Activated effector memory CD4-positive, alpha-beta T cell treated with Interleukin-2 at 50 U/mL for 16 hours (primary cell): ENCODE measurements at places on chromosomes 4 and X.

- no peak for DNase-seq
These were observed 97.3 kb upstream of the DDX3X start for GRCh38 chrX:41236629-41237028.

GRCh38 chrX:39576041-39576872 lies 521.5 kb downstream of the BCOR start:
- no peak for DNase-seq

DNA sequence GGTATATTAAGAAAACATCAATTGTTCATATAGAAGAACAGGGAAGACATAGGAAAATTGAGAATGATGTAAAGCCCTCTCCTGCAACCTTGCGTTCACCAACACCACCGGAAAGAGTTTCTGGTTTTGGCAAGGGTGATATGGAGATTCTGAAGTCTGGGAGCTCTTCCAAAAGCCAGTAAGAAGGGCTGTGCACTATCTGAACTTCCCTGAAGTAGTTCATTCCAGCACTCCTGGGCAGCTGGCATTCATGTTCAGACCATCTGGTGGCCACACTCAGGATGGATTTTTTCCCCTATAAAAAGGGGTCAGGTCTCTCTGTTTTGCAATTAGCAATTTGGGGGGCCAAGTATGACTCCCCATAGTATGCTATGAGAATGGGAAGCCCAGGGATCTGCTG lies 15.4 kb upstream of the TLR2 start:
- no peak for DNase-seq

DNA sequence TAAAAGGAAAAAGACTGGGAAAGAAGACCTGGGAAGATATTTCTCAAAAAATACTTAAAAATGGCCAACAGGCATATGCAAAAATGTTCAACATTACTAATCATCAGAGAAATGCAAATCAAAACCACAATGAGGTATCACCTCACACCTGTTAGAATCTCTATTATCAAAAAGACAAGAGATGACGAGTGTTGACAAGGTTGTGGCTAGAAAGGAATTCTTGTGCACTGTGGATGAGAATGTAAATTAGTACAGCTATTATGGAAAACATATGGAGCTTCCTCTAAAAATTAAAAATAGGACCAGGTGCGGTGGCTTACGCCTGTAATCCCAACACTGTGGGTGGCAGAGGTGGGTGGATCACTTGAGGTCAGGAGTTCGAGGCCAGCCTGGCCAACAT lies 50.0 kb downstream of the C4orf46 start:
- no peak for DNase-seq

DNA sequence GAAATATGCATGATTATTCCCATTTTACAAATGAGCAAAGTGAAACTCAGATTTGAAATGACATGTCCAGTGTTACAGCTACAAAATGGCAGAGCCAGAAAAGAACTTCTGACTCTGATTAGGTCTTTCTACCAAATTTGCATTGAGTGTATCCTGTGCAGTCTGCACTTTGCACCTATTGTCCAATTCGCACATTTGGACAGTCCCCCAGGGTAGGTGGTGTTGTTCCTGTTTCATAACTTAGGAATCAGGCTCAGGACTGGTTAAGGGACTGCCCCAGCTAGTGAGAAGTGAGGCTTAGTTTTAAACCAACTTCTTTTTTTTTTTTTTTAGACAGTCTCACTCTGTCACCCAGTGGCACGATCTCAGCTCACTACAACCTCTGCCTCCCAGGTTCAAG lies 137.9 kb upstream of the NALF2 start:
- no peak for DNase-seq

DNA sequence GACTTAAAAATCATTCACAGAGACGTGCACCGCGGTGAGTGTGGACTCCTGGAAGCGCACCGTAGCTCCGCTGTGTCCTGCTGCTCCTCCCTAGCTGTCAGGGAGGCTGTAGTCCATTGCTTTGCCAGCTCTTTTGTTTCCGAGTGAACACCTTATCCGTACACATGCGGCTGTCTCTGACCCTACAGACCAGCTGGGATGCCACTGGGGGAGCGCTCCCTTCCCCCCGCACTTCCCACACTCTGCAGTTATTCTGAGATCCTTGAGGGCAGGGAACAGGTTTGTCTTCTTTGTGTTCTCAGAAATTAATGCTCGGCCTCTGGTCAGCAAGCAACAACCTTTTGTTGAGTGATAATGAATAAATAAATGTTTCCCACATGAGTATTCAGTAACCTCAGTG lies 33.7 kb upstream of the MSANTD1 start:
- no peak for DNase-seq

GRCh38 chrX:118348186-118348810 lies 2.4 kb downstream of the WDR44 start:
- no peak for DNase-seq

DNA sequence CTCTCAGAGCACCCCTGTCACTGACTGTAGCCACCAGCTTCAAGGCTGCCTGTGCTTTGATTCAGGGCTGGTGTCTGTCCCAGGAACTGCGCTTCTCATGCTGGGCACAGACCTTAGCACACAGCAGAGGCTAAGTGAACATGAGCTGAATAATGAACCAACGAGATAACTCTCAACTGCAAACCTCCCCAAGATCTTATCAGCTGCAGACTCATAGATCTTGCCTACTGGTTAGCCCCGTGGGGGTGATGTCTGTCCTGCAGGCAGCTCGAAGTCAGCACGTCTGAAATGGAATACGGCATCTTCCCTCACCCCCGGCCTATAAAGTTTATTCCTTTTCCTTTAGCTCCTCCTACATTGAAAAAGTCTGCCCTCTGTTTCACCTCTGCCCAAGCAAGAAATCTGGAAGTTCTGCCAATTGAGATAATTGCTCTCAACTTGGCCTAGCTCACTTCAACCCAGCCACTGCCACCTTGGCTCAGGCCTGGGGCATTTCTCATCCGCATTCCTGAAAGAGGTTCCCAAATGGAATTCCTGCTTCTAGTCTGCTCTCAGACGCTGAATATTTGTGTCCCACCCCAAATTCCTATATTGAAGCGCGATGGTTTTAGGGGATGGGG lies 73.7 kb downstream of the GATB start:
- no peak for DNase-seq

- no peak for DNase-seq
These were observed 26.5 kb downstream of the HS3ST1 start for GRCh38 chr4:11402192-11402591.

DNA sequence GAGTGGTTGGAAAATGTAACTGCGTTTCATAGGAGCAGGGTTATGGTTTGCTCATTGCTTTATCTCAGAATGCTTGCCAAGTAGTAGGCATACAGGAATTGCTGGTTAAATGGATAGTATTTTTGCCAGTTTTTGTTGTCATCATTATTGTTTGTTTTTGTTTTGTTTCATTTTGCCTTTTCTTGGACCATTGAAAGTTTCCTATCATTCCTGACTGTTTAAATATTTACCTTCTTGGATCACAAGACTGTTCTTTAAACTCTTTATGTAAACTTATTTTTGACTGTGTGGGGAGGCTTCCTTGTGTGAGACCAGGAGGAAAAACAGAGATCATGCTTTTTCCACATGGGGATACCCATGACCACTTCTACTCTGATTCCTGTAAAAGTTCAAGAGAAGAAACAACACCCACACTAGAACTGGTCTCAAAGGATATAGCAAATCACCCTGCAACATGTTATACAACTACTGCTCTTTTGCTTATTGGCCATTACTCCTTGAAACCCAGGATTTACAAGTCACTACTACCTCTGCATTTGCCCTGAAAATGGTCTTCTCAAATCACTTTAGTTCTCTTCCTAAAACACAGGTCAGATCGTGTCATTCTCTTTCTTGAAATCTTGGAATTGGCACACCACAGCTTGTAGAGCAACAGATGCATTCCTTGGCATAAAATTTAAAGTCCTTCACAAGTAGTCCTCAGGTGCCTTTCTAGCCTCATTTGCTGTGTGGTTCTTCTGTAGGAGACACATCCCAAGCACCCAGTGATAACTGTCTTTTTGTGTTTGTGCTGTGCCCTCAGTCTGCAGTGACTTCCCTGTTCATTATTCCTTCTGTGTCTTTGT lies 51.3 kb downstream of the FNIP2 start:
- DNase-seq = no peak

DNA sequence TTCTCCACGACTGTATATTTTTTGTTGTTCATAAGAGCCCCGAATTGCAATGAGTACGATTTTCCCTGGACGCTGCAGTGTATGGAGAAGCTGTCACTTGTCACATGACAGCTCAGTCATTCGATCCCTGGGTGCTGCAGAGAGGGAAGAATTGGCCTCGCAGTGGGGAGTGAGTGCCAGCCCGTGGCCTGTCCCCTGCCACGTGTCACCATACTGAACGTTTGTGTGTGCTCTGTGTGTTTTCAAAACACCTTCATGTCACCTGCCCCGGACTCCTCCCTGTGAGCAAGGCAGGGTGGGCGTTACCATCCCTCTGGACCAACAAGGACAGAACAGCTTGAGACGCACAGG lies 77.9 kb downstream of the TBL1X start:
- DNase-seq = no peak

DNA sequence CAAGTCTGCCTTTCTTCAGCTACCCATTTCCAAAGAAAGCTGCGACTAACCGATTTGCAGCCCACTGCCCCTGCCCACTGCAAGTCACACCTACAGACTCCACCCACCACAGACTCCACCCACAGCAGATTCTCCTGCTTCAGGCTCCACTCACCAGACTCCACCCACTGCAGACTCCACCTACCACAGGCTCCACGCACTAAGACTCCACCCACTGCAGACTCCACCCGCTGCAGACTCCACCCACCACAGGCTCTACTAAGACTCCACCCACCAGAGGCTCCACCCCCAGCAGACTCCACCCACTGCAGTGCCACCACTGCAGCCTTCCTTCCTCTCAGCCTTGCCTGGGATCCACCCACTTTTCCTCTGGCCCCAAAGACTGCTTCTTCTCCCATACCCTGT lies 41.3 kb downstream of the ABLIM2 start:
- DNase-seq = no peak

DNA sequence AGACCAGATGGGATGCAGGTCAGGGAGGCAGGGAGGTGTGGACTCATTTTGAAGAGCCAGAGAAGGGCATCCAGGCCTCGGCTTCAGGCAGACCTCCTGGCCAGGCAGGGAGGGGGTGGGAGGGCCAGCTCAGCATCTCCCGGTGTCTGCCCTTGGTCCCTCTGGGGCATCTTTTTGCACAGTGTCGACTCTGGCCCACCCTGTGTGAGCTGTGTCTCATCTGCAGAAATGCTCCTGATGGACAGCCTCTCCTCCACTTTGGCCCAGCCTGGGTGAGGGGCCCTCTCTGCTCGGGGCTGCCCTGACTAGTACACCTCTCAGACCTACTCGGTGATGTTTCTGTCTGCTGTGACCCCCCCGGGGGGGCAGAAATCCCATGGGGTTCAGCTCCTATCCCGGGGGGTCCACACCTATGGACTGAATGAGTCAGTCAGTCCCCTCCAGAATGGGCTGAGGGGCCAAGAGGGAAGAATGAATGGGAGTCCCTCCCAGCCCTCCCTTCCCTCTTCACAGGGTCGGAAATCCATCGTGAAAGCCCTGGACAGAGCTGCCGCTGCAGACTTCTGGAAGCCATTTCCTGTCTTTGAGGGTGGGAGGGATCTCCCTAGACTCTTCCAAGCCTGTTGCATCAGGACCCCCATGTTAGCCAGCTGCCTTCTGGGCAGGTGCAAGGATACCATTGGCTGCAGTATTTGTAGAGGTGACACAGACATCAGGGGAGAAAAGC lies 196.7 kb upstream of the PSAPL1 start:
- DNase-seq = no peak
